ENCODE measurements at places on chromosomes 2 and 18. TPM values are rescaled to one million over a fixed set of nuclear protein-coding genes. Genes with fewer than 3 reads are reported as not detected.

DNA sequence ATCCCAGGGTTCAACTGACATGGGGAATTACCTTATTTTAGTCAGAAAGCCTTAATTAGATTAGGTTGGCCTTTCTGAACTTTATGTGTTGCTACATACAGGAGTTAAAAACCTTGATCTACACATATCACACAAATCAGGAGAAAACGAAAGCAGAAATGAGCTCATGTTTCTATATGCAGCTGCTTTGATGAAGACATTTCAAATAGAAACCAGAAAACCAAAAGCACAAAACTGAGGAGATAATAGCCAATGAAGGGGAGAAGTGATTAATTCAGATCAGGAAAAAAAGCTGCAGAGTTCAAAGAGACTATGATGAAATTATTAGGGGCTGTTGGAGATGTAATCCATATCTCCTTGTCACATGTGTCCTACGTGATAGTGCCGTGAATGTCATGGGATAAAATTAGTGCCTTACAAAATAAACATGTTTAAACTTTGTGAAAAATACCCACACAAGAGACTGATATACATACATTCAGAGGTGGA lies 255.0 kb downstream of the CAMKMT start:
- H3K27ac ChIP-seq: no peak overlapping the region
- no peaks in the 10 kb centered on the region for H3K36me3 ChIP-seq
- no peaks in the 10 kb centered on the region for H3K27me3 ChIP-seq
- no peak for DNase-seq
- no peak overlapping the region for H3K4me3 ChIP-seq

DNA sequence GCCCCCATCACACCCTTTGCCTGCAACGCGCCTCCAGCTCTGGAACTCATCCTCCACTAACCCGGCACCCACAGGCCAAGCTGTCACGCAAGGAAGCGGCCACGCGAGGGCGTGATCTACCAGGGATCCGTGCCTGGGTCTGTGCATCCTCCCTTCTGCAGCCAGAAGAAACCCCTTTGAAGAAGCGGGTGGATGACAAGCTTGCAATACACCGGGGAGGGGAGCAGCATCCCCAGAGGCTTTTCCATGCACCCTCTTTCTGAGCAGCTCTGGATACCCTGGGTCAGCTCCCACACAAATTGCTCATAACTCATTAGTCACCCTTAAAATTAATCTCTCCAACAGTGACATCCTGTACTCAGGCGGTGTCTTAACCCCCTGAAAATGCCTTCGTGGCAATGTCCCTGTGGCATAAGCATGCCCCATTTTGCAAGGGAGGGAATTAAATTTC lies 47.6 kb downstream of the PDCL3 start:
- no peaks in the 10 kb centered on the region for H3K4me1 ChIP-seq
- peak; percentile 90 for DNase-seq
- no peaks in the 10 kb centered on the region for H3K36me3 ChIP-seq
- H3K27me3 ChIP-seq: no peaks in the 10 kb centered on the region
- H3K27ac ChIP-seq: no peak overlapping the region

GRCh38 chr2:200356857-200357384 lies 50.4 kb downstream of the SPATS2L start:
- peak overlapping the region; percentile 49 for H3K27ac ChIP-seq
- H3K36me3 ChIP-seq: no peaks in the 10 kb centered on the region
- DNase-seq: no peak
- H3K4me1 ChIP-seq: peaks cover 20% of the 10 kb centered on the region
- H3K4me3 ChIP-seq: no peak overlapping the region

- H3K4me3 ChIP-seq: no peak overlapping the region
- DNase-seq: no peak
Measured at GRCh38 chr2:126781206-126781605, 117.5 kb upstream of the TEX51 start.

- no peaks in the 10 kb centered on the region for H3K36me3 ChIP-seq
- no peak overlapping the region for H3K4me3 ChIP-seq
- no peaks in the 10 kb centered on the region for H3K27me3 ChIP-seq
Measured at GRCh38 chr2:1370461-1370860, 42.8 kb upstream of the TPO start.

GRCh38 chr2:66346231-66346664 lies 88.7 kb upstream of the MEIS1 start:
- H3K4me1 ChIP-seq: no peaks in the 10 kb centered on the region
- DNase-seq: peak; percentile 70
- no peak overlapping the region for H3K4me3 ChIP-seq
- no peak overlapping the region for H3K27ac ChIP-seq
- no peaks in the 10 kb centered on the region for H3K27me3 ChIP-seq

The BIRC6 gene
- total RNA-seq: 84.6 TPM

Data from endodermal cell (in vitro differentiated cells).